ENCODE measurements at places on chromosomes 2 and 18. TPM values are rescaled to one million over a fixed set of nuclear protein-coding genes. Genes with fewer than 3 reads are reported as not detected.

Gene DNAH6
- under 0.01 TPM for total RNA-seq

Gene OSR1
- total RNA-seq: 72.7 TPM

Gene PIKFYVE
- 22.4 TPM for total RNA-seq

Gene PDCD1
- not detected for total RNA-seq

Gene IL36G
- total RNA-seq: not detected

Gene APCDD1
- 9.2 TPM for total RNA-seq

Gene GLI2
- total RNA-seq: 6.6 TPM

Gene CFAP221
- total RNA-seq: not detected

Gene ANKRD62
- not detected for total RNA-seq

Gene ALKAL2
- not detected for total RNA-seq

Gene POTEC
- total RNA-seq: not detected

Gene VAMP8
- 2.2 TPM for total RNA-seq

Gene KIAA2012
- not detected for total RNA-seq

All from cardiac atrium fibroblast (primary cell).